ENCODE measurements at places on chromosomes 3 and 15. TPM values are rescaled to one million over a fixed set of nuclear protein-coding genes. Genes with fewer than 3 reads are reported as not detected.

SLC38A3 gene
- total RNA-seq = not detected

GPR160 gene
- total RNA-seq = 24.4 TPM

CCR3 gene
- total RNA-seq = not detected

WWTR1 gene
- 89.5 TPM for total RNA-seq

PDHB gene
- 47.7 TPM for total RNA-seq

ITPKA gene
- 0.32 TPM for total RNA-seq

CCDC66 gene
- total RNA-seq = 24.5 TPM

RPL35A gene
- 692 TPM for total RNA-seq

DNA sequence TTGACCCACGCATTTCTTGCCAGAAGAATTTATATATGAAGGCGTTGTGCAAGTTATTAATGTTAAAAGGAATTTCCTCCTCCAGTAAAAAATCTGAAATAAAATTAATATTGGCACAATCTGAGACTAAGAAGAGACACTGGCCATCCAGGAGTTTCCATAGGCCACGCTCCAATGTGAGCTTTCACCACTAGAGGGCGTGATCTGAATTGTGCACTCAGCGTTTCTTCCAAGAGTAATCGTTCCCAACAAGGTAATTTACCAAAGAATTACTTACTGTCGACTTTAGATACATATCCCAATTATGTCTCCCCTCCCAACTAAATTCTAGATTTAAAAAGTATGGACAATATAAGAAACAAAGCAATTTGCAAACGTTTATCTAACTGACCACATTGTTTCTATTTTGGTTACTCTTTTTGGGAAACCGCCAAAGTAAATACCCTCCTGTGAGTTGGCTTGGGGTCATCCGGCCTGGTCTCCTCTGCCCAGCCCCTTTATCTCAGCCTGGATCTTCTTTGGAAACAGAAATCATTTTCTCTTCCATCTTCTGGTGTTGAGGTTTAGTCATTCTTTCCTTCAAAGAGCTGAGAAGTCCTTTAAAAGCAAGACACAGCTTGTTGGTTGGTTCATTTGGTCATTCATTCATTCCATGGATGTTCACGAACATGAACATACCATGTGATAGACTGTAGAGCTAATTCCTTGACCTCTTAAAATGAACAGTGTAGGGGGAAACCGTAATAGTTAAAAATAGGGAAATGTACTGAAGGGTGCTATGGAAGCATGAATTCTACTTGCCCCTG, 26.2 kb downstream of the POLR2M start:
- no peak for DNase-seq
- no peaks in the 10 kb centered on the region for H3K27me3 ChIP-seq
- no peak overlapping the region for H3K27ac ChIP-seq
- H3K4me1 ChIP-seq = peaks cover 6% of the 10 kb centered on the region
- no peaks in the 10 kb centered on the region for H3K36me3 ChIP-seq

- H3K36me3 ChIP-seq = peaks cover 6% of the 10 kb centered on the region
- peaks cover 100% of the 10 kb centered on the region for H3K4me1 ChIP-seq
- no peaks in the 10 kb centered on the region for H3K27me3 ChIP-seq
- H3K4me3 ChIP-seq = no peak overlapping the region
Observed at GRCh38 chr3:30630238-30631030, 24.0 kb downstream of the TGFBR2 start.

DNA sequence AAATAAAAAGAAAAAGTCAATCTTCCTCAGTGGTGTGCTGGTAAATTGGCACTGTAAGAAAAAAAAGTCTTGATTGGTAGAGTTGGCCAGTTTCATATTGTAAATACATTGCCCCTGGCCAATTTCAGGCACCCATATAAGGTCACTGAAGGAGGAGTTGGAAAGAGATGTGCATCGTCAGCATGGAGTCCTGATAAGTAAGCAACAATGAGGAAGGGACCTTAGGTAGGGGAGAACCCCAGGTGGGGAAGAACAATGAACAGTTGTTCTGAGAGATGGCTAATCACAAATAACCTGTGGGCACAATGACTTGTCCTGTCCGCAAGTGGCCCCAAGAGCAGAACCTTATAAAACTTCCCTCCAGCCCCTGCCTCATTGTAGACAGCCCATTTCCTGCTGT, 8.6 kb upstream of the CYP8B1 start:
- peaks cover 5% of the 10 kb centered on the region for H3K4me1 ChIP-seq
- H3K36me3 ChIP-seq = no peaks in the 10 kb centered on the region
- H3K4me3 ChIP-seq = no peak overlapping the region
- no peak for DNase-seq

GRCh38 chr15:89333959-89334509, 590 bp downstream of the POLG start:
- no peak for DNase-seq
- peak overlapping the region; percentile 95 for H3K4me3 ChIP-seq
- peaks cover 51% of the 10 kb centered on the region for H3K4me1 ChIP-seq
- no peaks in the 10 kb centered on the region for H3K27me3 ChIP-seq

- H3K36me3 ChIP-seq = peaks cover 25% of the 10 kb centered on the region
- no peak for DNase-seq
- no peak overlapping the region for H3K27ac ChIP-seq
- H3K4me1 ChIP-seq = peaks cover 20% of the 10 kb centered on the region
- H3K4me3 ChIP-seq = no peak overlapping the region
Observed at GRCh38 chr3:33146791-33147445, 33.1 kb downstream of the CRTAP start.

DNA sequence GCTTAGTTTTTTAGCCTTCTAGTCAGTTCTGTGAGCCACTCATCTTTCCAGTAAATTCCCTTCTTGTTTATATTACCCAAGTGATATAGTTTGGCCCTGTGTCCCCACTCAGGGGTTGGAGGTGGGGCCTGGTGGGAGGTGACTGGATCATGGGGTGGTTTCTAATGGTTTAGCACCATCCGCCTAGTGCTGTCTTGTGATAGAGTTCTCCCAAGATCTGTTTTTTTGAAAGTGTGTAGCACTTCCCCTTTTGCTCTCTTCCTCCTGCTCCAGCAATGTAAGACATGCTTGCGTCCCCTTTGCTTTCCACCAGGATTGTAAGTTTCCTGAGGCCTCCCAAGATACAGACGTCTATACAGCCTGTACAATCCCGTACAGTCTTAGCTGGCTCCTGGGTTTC, 53.7 kb upstream of the INO80 start:
- H3K27me3 ChIP-seq = no peaks in the 10 kb centered on the region
- peak; percentile 60 for DNase-seq
- H3K4me3 ChIP-seq = no peak overlapping the region
- no peaks in the 10 kb centered on the region for H3K4me1 ChIP-seq

DNA sequence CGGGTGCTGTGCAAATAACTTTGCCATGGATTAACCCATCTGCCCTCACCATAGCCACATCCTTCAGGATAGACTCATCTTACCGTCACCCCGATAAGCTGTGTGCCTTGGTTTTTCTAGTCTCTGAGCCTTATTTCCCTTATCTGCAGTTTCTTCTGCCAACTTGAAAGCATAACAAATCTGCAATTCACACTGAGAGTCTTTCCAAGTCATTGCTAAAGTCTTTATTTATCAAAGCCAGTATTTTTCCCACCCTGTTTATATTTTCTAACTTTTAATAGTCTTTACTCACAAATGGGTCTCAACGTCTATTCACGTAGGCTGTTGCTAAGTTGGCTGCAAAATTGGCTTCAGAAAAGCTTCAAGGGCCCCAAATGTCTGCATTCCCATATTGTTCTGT, 61.6 kb upstream of the SUCLG2 start:
- H3K4me3 ChIP-seq = no peak overlapping the region
- DNase-seq = no peak
- H3K36me3 ChIP-seq = no peaks in the 10 kb centered on the region
- no peak overlapping the region for H3K27ac ChIP-seq

- no peaks in the 10 kb centered on the region for H3K36me3 ChIP-seq
- DNase-seq = no peak
Observed at GRCh38 chr3:49570028-49570654, 15.9 kb downstream of the BSN start.

DNA sequence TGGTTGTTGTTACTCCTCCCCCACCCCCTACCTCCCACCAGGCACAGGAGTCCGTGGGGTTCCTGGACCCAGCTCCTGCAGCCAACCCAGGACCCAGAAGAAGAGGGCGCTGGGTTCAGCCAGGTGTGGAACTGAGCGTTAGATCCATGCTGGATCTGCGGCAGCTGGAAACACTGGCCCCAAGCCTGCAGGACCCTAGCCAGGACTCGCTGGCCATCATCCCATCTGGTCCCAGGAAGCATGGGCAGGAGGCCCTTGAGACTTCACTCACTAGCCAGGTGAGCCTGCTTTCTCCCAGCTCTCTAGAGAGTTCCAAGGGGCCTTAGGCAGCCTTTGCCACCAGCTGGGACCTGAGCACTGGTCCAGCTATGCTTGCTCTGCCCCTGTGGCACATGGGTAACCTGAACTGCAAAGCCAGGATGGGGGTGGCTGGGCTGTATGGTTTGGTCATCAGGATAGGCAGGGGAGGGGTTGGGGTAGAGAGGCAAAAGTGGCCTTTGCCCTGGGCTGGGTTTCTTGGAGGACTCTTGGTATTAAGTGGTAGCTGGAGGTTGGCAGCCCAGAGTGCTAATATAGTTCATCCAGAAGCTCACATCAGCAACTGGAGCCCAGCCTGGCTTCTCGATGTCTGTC, 7.0 kb upstream of the JMJD7 start:
- no peaks in the 10 kb centered on the region for H3K4me1 ChIP-seq
- peaks cover 97% of the 10 kb centered on the region for H3K36me3 ChIP-seq
- H3K27me3 ChIP-seq = no peaks in the 10 kb centered on the region
- no peak overlapping the region for H3K4me3 ChIP-seq

GRCh38 chr15:41847981-41848380, 9.3 kb downstream of the PLA2G4B start:
- no peaks in the 10 kb centered on the region for H3K27me3 ChIP-seq
- H3K4me3 ChIP-seq = no peak overlapping the region
- H3K4me1 ChIP-seq = peaks cover 28% of the 10 kb centered on the region
- no peak for DNase-seq
- no peak overlapping the region for H3K27ac ChIP-seq
- H3K36me3 ChIP-seq = peaks cover 62% of the 10 kb centered on the region

DNA sequence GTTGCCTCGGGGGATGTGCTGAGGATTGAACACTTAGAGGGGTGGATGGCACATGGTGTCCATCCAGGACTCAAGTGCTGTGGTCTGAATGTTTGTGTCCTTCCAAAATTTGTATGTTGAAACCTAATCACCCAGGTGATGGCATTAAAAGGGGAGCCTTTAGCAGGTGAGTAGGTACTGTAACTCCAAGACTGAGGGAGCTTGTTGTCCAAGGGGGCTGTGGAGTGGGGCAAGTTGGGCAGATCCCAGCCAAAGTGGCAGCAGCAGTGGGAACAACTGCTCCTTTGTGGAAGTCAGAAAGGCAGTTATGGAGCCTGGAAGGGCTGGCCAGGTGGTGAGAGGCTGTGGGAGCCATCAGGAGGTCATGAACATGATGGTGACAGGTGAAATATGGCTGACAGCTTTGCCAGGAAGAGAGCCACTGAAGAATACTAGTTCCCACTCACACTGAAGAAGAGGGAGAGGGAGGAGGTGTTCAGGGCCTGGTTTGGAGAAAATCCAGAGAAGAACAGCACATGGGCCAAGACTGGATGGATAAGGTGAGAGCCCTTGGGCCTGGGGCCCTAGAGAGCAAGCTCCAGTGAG, 385.6 kb downstream of the CACNA2D3 start:
- H3K4me3 ChIP-seq = no peak overlapping the region
- no peaks in the 10 kb centered on the region for H3K27me3 ChIP-seq
- no peaks in the 10 kb centered on the region for H3K36me3 ChIP-seq

DNA sequence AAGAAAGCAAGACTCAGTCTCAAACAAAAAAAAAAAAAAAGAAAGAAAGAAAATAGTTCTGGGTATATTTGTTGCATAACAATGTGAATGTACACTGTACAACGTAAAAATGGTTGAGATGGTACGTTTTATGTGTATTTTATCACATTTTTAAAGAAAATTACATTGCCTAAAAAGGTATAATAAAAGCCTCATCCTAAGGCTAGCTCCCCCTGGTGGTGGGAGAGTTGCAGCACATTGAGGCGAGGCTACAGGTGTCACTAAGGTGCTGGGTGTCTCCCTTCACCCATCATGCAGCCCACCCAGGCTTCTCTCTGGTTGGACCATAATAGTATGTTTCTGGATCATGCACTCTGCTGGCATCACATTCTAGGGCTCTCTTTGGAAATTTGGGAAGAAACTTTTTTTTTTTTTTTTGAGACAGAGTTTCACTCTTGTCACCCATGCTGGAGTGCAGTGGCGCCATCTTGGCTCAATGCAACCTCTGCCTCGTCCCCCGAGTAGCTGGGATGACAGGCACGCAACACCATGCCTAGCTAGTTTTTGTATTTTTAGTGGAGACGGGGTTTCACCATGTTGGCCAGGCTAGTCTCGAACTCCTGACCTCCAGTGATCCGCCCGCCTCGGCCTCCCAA, 12.4 kb upstream of the RAB11A start:
- no peaks in the 10 kb centered on the region for H3K4me1 ChIP-seq
- H3K27me3 ChIP-seq = no peaks in the 10 kb centered on the region
- H3K27ac ChIP-seq = no peak overlapping the region
- peak; percentile 84 for DNase-seq
- H3K36me3 ChIP-seq = no peaks in the 10 kb centered on the region

- DNase-seq = no peak
- H3K27ac ChIP-seq = peak overlapping the region; percentile 70
- no peak overlapping the region for H3K4me3 ChIP-seq
Observed at GRCh38 chr15:41792000-41792637, 17.8 kb downstream of the MAPKBP1 start.

DNA sequence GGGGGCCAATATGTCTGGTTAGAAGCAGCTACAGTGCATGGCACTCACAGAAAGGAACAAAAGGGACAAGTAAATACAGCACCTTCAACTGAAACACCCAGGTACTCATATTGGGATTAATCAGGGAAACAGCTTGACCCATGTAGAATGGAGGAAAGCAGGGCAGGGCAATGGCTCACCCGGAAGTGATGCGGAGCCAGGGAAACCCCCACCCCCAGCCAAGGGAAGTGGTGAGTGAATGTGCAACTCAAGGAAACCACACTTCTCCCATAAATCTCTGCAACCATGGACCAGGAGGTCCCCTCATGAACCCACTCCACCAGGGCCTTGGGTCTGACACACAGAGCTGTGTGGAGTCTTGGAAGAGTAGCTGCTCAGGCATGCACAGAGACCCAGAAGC, 117.1 kb downstream of the MTHFS start:
- no peaks in the 10 kb centered on the region for H3K4me1 ChIP-seq
- no peak for DNase-seq
- H3K27ac ChIP-seq = no peak overlapping the region
- no peaks in the 10 kb centered on the region for H3K36me3 ChIP-seq

All from lower lobe of right lung (tissue), 2 donors.